ENCODE measurements at places on chromosomes 11 and 22.

GRCh38 chr11:47860536-47860935 is 12.4 kb upstream of the NUP160 start:
- no peak for DNase-seq

GRCh38 chr11:10952872-10953271 is 95.0 kb upstream of the ZBED5 start:
- DNase-seq = no peak

GRCh38 chr11:104830080-104830479 is 68.2 kb downstream of the CASP12 start:
- peak; percentile 88 for DNase-seq

DNA sequence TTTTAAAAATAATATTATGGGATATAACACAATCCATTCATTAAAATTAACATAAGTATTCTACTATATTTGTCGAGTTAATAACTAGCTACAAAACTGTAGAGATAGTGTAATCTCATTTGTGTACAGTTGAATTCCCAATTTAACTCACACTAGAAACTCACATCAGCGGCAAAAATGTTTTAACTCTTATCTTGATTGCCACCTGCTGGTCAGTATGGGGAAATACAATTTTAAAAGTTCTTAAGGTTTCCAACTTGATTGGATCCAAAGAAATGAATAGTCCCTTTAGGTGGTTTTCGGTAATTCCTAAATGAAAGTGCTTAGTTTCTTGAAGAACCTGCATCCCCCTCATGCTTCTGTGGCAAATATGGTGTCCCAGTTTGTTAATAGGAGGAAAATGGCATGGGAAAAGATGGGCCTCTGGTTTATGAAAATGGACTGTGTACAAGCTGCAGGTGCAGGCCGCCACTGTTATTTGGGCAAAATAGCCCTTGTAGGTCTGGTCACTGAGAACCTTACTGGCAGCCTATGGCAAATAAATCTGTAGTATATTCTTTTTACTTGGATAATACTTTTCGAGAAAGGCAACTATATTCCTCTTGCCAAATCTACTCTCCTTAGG is 33.7 kb upstream of the SLC17A6 start:
- peak; percentile 20 for DNase-seq

- DNase-seq = no peak
Measured at GRCh38 chr22:42985531-42985905, 29.4 kb downstream of the PACSIN2 start.

- no peak for DNase-seq
Measured at GRCh38 chr11:17601256-17601671, 54.2 kb downstream of the OTOG start.

Data from fibroblast of gingiva (primary cell).